Stimulated activated CD8-positive, alpha-beta memory T cell treated with anti-CD3 and anti-CD28 coated beads, Interleukin-15, amount 100 ng/mL, for 24 hours (primary cell): ENCODE measurements at places on chromosomes 16 and 17.

DNA sequence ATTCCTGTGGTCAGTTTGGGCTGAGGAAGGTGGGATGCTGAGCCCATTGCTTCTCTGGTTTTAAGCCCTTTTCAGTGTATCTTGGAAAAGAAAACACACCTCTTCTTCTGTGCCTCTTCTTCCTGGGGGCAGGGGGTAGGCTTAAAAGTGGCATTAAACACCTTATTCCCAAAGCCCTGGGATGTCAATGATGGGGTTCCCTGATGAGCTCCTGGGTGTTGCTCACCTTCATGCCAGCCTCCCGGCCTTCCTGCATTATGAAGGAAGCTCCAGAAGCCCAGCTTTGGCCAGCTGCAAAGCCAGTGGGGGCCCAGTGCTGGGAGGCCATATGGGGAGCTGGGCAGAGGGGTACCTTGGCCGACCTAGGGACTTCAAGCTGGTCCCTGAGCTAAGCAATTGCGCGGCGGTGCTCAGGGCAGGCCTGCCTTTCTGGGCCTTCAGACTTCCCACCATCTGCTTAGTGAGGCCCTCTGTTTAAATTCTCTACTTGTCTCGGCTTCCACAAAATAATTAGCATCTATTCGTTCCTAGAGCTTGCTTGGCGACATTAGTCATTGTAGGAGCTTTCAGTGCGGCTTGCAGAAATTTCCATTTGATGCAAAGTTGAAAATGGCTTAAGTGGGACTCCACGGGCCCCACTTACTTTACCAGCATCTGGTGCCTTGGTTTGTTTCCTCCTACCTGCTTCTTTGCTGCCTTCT, 121.7 kb upstream of the NLRP1 start:
- no peak for DNase-seq

GRCh38 chr16:27676839-27677238, 126.9 kb downstream of the KATNIP start:
- no peak for DNase-seq

DNA sequence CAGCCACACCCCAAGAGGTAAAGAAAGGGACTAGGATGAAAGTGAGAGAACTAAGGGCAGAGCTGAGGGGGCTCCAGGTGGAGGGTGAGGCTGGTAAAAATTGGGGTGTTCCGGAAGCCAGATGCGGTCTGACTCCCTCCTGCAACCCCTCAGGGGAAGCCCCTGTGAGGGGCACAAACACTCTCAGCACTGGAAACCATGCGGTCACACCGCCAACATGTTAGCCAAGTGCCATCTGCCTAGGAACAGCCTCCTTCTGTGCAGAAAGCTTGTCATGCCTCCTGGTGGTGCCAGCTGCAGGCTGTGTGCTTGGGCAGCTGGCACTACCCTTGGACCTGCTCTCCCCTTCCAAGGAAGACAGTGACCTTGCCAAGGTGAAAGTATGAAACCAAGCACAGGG, 83.5 kb upstream of the RPL38 start:
- no peak for DNase-seq

GRCh38 chr17:46202424-46202823, 9.2 kb upstream of the KANSL1 start:
- no peak for DNase-seq

- DNase-seq = no peak
These were observed 797 bp downstream of the GRB7 start for GRCh38 chr17:39738568-39738901.

GRCh38 chr16:65274566-65274965, 152.7 kb upstream of the CDH11 start:
- no peak for DNase-seq

DNA sequence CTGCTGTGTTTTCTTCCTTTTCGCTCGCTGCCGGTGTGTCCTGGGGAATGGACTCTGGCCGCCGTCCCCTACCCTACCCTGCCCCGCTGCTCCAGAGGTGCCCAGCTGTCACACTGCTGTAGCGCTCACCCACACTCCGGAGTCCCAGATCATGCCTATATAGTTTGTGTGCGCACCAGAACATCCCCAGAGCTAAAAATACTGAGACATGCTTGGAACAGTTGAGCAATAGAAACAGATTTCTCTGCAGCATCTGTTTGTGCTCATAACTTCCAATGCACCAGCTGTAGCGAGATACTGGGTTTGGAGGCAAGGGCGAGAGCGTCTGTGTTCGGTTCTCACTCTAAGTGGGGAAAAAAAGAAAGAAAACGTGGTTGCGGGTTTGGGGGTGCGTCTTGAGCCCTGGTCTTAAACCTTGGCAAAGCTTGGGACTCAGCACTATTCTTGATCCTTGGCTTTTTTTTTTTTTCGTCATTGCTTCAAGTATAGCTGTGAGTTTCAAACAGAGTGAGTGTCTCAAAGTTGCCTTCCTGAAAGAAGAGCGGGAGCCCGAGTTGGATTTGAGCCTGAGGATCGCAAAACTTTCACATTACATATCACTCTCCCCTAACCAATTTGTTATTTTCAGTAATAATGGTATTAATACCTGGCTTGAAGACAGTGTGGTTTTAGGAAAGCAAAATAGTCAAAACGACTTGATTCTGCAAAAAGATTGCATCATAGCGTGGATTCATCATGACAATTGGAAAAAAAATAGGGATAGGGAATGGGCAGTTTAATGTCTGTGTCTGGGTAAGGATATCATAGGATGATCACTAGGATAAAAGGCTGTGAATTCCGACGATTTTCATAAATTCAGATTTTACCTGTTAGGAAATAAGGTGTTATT, 621 bp downstream of the KCNJ2 start:
- no peak for DNase-seq

- no peak for DNase-seq
These were observed 7.4 kb upstream of the B9D1 start for GRCh38 chr17:19369846-19370492.

GRCh38 chr16:86408685-86409084, 101.6 kb upstream of the FOXF1 start:
- DNase-seq = no peak

GRCh38 chr16:20868890-20869289, 31.3 kb downstream of the DCUN1D3 start:
- DNase-seq = no peak

DNA sequence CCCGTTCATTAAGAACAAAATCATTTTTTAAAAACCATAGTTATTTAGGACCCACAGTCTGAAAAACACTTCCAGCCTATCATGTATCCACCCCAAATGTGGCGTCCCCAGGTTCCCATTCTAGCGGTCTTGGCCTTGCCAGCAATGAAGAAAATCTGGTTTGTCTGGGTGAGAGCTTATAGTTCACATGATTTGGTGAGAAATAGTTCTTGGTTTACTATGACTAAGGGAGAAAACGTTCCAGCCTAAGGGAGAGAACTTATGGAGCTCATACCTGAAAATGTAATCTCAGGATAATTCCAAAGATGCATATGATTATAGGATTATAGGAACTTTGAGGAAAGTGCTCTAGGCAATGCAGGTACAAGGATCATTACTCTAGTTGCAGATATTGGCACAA, 4.8 kb downstream of the MARVELD3 start:
- no peak for DNase-seq

- DNase-seq = no peak
These were observed 11.2 kb downstream of the MVP start for GRCh38 chr16:29831490-29831889.

- no peak for DNase-seq
These were observed 24.1 kb downstream of the BLMH start for GRCh38 chr17:30267625-30268024.

GRCh38 chr16:4328782-4329775, 13.2 kb downstream of the GLIS2 start:
- no peak for DNase-seq

GRCh38 chr17:62565817-62566216, 61.7 kb upstream of the MRC2 start:
- DNase-seq = no peak

DNA sequence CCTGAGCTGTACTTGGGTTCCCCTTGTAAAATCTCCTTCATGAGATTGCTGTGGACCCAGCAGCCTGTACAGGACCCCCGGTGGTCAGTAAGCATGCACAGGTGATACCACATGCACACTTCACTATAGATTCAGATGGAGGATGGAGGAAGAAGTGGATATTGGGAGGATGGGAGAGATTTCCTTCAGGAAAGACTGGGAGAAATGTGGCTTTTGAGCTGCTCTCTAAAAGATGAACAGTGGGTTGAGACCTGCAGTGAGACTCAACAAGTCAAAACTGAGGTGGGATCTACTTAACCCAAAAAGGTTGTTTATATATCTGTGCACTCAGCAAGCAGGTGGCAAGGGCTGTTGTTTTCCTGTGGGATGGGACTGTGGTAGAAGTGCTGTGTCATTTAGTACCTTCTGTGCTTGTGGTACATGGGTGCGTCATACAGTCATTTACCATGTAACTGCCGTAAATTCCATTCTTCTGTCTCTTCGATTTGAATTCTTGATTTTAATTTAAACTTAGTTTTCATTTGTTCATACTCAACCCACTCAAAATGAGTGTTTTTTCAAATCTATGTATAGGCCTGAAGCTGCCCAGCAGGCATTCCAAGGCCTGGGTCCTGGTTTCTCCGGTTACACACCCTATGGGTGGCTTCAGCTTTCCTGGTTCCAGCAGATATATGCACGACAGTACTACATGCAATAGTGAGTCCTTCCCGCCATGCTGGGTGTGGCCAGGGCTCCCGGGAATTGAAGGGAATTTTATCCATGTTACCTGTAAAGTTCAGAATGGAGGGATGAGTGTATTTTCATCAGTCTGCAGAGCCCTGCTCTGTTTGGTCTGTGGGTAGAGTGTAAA, 6.9 kb downstream of the HERPUD1 start:
- no peak for DNase-seq

DNA sequence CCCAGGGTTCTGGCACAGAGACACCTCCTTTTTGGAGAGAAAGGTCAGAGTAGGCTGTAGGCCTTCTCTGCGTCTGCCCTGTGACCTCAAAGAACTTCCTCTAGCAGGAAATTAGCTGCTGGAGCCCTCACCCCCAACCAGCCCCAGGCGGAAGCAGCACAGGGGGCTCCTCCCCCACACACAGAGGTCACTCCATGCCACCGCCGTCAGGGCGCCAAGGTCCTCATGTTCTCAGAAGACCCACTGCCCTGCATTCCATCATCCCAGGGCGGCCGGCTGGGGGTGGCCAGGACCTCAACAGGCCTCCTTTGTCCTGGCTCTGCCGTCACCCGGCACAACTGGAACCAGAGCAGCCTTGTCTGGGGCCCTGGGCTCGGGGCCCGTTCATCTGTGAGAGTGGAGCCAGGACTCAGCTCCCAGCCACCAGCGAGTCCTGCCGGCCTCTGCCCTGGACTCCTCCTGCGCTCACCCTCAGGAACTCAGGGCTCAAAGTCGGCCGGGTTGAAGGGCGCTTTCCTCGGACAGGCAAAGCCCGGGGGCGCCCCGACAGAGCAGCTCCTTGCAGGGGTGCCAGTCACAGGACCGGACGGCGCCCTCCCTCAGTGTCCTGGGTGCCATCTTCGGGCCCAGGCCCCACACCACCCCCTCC, 1.2 kb downstream of the TMC6 start:
- no peak for DNase-seq

- no peak for DNase-seq
These were observed 122.0 kb downstream of the CLEC16A start for GRCh38 chr16:11066261-11066870.

DNA sequence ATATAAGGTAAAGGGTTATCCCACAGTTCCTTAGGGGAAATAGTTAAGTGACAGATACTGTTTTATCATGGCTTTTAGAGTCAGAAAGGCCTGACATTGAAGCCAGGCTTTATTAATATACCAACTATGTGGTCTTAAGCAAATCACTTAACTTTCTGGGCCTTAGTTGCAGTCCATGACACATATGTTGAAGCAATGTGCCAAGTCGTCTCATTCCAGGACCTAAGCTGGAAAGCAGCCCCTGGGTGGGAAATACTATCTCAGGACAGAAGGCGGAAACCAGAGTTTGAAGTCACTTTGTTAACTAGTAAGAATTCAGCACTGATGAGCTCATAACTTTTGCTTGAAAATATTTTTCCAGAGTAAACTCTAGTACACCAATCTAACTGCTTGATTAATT, 80.0 kb downstream of the USP32 start:
- DNase-seq = no peak

GRCh38 chr16:3170440-3171180, 17.4 kb upstream of the OR1F1 start:
- no peak for DNase-seq

- no peak for DNase-seq
These were observed 29.8 kb upstream of the SALL1 start for GRCh38 chr16:51180719-51181502.

DNA sequence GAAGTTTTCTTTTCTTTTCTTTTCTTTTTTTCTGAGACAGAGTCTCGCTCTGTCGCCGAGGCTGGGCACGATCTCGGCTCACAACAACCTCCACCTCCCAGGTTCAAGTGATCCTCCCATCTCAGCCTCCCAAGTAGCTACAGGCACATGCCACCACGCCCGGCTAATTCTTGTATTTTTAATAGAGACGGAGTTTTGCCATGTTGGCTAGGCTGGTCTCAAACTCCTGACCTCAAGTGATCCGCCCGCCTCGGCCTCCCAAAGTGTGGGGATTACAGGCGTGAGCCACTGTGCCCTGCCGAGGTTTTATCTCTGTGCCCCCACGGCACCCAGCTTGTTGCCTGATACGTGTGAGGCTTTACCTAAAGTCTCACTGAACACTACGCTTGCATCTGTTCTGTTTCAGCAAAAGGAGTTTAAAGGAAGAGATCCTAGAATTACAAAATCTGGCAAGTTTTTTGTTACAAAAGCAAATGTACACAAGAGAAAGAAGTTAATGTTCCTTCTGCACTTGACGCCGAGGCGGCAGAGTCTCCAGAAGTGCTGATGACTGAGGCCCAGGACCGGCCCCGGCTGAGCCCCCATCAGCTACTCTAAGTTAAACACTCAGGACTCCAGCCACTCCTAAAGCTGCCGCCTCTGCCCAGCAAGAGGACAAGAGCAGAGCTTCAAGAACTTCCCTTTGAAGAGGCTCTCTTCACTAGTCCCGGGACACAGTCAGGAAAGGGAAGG, 9.2 kb downstream of the ABCA3 start:
- DNase-seq = no peak

- no peak for DNase-seq
These were observed 58.1 kb downstream of the ACTG1 start for GRCh38 chr17:81454473-81454872.

- no peak for DNase-seq
These were observed 76.4 kb upstream of the TBX2 start for GRCh38 chr17:61323003-61323908.

DNA sequence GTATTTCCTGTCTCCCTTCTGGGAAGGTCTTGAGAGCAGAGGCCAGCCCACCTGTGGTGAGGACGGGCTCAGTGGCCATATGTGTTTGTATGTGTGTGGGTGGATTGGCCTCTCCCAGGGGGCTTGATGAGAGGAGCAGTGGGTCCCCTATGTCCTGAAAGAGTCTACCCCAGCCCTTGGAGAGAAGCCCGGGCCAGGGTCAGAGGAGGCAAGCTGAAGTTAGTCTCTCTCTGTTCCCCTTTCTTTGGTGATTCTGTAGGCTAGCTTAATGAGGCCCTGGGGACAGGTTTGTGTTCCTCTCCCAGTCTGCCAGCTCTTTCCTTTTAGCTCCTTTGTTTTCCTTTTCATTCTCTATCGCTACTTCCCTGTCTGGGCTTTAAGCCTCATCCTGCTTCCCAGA, 23.8 kb upstream of the NFATC3 start:
- no peak for DNase-seq

GRCh38 chr17:41254861-41255260, 323 bp upstream of the KRTAP9-9 start:
- DNase-seq = no peak

GRCh38 chr16:86371083-86371803, 139.1 kb upstream of the FOXF1 start:
- DNase-seq = no peak
